ENCODE measurements at places on chromosomes 5 and 9.
A peak's percentile ranks its signal among the peaks of the same experiment; 100 is the strongest.

DNA sequence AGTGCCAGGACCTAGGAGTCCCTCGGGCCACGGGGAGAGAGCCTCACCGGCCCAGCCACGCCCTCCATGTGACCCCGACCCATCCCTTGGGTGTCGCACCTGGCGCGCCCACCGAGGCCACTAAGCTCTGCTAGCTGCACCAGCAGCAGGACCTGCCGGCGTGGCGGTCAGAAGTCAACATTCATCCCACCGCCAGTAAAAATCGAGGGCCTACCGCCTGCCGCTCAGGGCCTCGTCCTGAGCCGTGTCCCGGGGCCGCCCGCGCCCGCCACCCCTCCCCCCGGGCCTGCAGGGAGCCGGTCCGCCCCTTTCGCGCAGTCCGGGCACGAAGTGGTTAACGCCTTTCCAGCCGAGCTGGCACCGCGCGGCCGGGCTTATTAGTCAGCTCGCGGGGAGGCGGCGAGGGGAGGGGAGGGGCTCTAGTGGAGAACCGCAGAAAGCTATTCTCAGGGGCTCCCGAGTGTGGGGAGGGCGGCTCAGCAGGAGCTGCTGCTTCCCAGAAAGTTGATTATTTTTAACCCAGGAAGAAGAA lies 124.4 kb downstream of the C9orf50 start:
- peak; percentile 44 for DNase-seq

DNA sequence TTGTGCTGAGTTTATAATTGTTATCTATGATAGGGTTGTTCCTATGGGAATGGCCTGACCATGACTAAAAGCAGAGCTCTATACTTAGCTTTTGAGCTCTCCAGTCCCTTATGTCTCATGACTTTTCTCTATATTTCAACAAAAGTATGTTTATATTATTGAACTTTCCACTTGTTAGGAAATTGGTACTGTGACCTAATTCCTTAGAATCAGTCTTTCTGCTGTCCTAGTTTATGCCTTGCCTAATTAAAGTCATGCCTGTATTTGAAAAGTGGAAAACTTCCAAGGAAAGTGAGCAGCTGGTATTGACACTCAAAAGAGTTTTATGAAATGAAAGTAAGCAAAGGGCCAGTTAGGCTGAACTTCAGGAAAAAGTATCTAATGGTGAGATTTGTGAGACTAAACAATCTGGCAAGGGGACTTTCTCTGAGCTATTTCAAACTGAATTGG lies 68.6 kb downstream of the XRCC4 start:
- no peak for DNase-seq

GRCh38 chr9:882416-882924 lies 41.0 kb downstream of the DMRT1 start:
- no peak for DNase-seq

GRCh38 chr9:113879318-113879717 lies 3.2 kb downstream of the ZNF618 start:
- DNase-seq, result no peak

DNA sequence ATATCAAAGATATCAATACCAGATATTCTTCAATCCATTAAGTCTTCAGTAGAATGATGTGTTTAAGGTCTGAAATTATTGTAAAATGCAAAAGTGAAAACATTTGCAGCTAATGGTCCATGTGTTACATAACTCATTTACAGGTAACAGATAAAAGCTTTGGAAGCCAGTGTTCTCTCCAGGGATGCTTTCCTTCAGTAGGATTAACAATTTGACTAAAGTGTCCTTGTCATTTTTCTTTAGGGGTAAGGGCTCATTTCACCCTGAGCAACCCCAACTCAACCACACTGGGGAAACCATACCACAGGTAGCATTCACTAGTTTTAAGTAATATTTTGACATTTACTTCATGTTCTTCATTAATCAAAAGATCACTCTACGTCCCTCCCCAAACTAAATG lies 12.9 kb downstream of the HNRNPK start:
- DNase-seq, result no peak

- DNase-seq, result no peak
These were observed 453.3 kb downstream of the KDM4C start for GRCh38 chr9:7210854-7211637.
